ENCODE measurements at places on chromosomes 5 and 9.

DNA sequence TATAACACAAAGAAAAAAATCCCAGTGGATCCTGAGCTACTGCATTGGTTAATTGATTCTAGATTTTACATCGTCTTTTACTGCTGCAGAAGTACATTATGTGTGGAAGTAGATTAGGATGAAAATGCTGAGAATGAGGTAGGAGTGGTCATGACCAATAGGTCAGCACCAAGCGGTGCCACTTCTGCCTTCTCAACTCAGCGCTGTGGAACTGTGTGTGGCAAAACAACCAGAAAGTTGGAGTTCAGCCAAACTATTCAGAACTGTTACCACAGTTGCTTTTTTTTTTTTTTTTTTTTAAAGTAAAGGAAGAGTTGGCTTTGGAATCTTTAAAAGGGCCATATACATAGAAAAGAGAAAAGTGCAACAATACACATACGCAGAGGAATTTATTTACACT lies 24.2 kb downstream of the POU5F2 start:
- peak; percentile 28 for DNase-seq

- no peak for DNase-seq
These were observed 1.7 kb downstream of the MYORG start for GRCh38 chr9:34374905-34375552.

- DNase-seq, result peak; percentile 49
These were observed 220.0 kb downstream of the PDE4D start for GRCh38 chr5:59673438-59674058.

DNA sequence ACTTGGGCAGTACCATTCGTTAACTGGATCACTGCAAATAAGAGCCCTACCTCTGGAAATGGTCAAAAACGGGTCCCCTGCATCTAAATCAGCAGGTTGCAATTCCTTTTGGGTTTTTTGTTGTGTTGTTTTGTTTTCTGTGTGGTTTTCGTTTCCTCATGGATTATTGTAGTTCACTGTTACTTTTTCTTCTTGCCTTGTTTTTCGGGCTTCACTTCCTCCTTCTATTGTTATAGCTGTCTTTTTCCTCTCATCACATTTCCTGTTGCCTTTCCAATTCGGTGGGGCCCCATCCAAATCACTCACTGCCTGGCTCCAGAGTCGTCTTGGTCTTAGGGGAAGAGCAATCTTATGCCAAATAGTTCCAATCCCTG lies 8.7 kb upstream of the SSBP2 start:
- no peak for DNase-seq

GRCh38 chr9:100674419-100675122 lies 96.7 kb downstream of the CAVIN4 start:
- no peak for DNase-seq

GRCh38 chr9:76615177-76615603 lies 149.0 kb upstream of the PCA3 start:
- DNase-seq, result peak; percentile 21

DNA sequence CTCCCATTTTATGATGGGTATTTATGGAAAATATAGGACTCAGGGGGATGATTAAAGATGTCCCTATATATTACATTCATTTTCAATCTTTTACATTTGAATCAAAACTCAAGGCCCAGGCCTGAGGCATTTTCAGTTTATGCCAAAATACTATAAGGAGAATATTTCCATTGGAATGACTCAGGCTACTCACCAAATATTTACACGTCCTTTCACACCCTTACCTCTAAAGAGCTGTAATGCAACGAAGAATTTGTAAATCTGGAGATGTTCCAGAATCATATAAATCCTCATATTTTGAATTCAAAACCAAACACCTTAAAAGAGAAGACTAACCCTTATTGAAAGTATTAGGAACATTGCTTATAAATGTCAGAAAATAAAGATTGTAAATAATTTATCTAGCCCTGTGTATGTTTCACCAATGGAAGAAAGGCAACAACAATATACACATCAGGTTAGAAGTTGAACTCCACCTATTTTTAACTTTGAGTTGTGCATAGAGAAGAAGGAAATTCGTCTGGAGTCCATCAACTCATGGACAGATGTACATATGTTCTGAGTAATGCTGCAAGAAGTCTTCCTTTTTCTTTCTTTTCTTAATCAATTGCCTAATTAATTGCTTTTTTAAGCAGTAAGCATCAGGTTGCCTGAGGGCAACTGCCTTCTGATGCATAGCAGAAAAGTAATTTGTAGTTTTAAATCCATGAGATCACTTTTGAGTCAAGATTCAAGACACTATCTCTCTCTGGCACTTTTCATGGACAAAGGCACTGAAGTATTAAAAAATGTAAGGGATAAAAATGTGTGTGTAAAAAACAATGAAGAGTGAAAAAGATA lies 579.3 kb upstream of the RGMB start:
- no peak for DNase-seq

GRCh38 chr9:110244616-110245015 lies 11.7 kb downstream of the TXN start:
- no peak for DNase-seq

DNA sequence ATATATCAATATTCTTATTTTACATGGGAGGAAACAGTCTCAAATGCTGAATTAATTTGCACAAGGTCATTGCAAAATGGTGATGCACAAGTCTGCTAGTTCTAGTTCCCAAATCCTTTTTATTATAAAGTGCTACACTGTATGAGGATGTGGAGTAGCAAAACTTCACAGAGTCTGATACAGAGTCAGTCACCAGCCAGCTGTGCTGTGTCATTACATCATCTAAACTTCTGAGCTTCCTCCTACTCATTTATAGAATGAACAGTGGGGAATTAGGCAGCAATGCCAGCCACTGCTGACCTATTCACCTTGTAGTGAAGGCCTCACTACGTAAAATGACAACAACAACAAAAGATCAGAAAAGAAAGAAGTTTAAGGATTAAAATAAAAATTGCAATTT lies 357.8 kb downstream of the TMEM167A start:
- DNase-seq, result peak; percentile 2

GRCh38 chr5:82275216-82275664 lies 2.9 kb downstream of the RPS23 start:
- DNase-seq, result no peak

- peak; percentile 27 for DNase-seq
These were observed 814.2 kb upstream of the ZNF608 start for GRCh38 chr5:125560476-125561225.

- peak; percentile 61 for DNase-seq
These were observed 266.0 kb upstream of the PTGER4 start for GRCh38 chr5:40413743-40414142.

DNA sequence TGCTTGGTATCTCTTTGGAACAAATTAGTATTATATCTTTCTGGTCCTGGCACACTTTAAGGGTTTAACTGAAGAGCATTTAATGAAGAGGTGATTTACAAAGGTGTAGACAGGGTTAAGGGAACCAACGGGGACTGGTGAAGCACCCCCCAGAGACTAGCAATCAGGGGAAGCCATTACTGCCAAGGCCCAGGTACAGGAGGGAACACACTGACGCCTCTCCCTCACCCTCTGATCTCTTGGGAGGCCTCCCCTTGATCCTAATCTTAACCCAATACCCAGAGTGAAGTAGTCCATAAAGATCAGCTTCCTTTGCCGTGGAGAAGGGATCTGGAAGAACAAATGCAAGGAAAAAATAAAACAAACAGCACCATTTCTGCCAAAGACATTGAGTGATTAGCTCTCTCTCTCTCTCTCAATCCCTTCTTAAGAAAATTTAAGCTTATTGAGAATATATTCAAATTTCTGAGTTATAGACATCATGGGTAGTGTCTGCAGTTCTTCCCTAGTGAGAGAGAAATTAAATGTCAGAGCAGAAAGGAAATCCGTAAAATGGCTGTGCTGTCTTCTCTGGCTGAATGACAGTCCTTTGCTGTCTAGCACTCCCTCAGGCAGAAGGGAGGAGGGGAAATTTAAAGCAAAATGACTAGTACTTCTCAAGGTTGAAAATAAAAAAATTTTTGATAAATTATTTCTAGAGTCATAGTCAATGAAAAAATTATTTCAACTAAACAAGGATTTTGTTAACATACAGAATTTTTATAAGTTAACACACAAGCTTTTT lies 20.0 kb downstream of the F2R start:
- no peak for DNase-seq

- DNase-seq, result peak; percentile 77
These were observed 22.9 kb downstream of the RGMB start for GRCh38 chr5:98796197-98796972.

DNA sequence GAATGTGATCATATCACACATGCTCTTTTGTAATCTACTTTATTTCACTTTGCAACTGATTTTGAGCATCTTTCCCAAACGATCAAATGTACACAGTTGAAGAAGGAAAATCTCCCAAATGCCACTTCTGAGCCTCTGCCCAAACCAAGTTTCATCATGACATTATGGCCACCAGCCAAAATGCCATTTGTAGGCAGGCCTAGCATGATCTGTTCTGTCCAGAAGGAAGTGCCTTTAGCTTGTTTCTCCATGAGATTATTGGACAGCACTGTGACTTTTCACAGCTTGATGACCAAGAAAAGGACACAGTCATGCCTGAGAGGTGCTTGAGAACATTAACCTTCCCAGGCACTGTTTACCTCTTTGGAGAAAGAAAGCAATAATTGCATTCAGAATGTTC lies 73.2 kb upstream of the PIP5K1B start:
- DNase-seq, result no peak

DNA sequence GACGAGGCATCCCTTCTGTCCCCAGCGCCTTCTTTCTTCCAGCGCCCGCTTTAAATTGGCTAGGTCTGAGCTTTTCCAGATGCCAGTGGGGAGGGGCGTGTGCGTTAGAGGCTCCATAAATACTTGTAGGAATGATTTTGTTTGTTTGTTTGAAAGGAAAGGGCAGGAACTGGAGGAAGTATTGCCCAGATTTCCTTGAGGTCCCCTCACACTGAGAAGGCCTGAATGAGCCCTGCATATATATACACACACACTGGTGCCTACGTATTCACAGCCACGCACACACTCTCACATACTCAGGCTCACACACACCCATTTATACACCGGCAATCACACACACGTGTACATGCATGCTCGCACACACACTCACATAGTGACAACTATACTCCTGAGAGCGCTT lies 1.0 kb upstream of the SLIT3 start:
- no peak for DNase-seq

GRCh38 chr5:178312880-178313282 lies 80.3 kb upstream of the PHYKPL start:
- no peak for DNase-seq

- no peak for DNase-seq
These were observed 131.2 kb downstream of the ENTREP1 start for GRCh38 chr9:69456201-69456600.

DNA sequence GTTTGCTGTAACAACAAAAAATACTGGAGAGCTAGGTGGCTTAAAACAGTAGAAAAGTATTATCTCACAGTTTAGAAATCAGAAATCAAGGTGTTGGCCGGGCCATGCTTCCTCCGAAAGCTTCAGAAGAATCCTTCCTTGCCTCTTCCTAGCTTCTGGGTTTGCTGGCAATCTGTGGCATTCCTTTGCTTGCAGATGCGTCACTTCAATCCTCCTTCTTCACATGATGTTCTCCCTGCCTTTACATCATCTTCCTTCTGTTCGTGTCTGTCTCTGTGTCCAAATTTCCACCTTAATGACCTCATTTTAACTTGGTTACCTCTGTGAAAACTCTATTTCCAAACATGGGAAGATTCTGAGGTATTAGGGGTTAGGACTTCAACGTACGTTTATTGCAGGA lies 90.4 kb upstream of the CHD1 start:
- no peak for DNase-seq

DNA sequence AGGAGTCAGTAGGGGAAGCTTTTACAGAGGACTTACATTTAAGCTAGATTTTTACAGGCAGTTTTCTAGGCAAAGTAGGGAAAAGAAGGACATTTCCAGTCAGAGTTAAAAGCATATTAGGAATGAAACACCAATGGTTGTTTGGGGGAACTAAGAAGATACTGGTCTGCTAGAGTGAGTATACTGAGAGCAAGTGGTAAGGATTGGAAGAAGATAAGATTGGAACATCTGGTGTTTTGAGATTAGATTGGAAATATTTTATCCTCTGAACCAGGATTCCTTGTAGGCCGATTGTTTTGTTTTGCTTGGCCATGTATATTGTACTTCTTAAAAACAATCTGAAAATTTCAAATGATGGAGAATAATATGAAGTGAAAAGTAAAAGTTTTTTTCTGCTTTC lies 7.7 kb downstream of the FBXO38 start:
- DNase-seq, result peak; percentile 28

GRCh38 chr5:73298772-73299630 lies 126.0 kb downstream of the TMEM174 start:
- peak; percentile 85 for DNase-seq

GRCh38 chr9:81685763-81686613 lies 3.4 kb downstream of the TLE1 start:
- peak; percentile 55 for DNase-seq

GRCh38 chr9:129886226-129887174 lies 51.2 kb downstream of the USP20 start:
- no peak for DNase-seq

- DNase-seq, result no peak
These were observed at the start of gene ABO for GRCh38 chr9:133275105-133276000. Gene ABO, minus strand, starts transcription at chr9:133275201.

GRCh38 chr9:100084128-100084453 lies 14.7 kb downstream of the ERP44 start:
- no peak for DNase-seq

DNA sequence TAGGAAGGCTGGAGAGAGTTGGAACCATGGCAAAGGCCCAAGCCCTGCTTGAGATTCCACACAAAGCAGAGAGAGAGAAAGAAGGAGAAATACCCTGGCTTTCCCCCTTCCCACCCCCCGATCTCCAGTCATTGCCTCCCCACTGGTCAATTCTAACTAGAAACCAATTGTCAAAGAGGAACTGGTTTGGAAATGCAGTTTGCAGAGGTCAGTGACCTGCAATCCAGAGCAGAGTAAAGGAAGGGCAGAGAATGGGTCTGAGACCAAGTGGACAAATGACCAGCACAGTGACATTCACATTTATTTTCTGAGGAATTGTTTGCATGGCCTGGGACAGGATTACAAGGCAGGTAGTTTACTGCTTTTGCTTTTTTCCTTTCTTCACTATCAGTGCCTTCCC lies 37.5 kb upstream of the ZFYVE16 start:
- DNase-seq, result no peak

- no peak for DNase-seq
These were observed 89.7 kb upstream of the RASGRF2 start for GRCh38 chr5:80870442-80870841.

- no peak for DNase-seq
These were observed 593.8 kb downstream of the ISL1 start for GRCh38 chr5:51977014-51977413.

GRCh38 chr9:108953983-108954574 lies 19.9 kb downstream of the ABITRAM start:
- peak; percentile 71 for DNase-seq
